ENCODE measurements at places on chromosomes 6 and 20.
A peak's percentile ranks its signal among the peaks of the same experiment; 100 is the strongest.

DNA sequence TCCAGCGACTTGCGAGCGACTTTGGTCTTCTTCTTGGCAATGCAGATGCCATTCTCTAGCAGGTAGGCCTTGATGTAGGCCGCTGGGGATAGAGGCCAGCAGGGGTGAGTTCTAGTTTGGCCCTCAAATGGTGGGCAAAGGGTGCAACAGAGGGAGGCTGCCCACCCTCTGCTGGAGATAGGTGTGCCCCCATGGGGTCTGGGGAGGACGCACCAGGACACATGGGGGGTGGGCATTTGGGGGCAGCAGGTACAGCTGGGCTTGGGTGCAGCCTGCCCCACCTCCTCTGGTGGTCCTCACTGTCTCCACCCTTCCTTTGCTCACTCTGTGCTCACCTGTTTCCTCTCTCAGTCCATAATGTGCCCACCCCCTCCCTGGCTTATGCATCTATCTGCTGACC lies 11.3 kb downstream of the KCNK15 start:
- DNase-seq, result no peak

DNA sequence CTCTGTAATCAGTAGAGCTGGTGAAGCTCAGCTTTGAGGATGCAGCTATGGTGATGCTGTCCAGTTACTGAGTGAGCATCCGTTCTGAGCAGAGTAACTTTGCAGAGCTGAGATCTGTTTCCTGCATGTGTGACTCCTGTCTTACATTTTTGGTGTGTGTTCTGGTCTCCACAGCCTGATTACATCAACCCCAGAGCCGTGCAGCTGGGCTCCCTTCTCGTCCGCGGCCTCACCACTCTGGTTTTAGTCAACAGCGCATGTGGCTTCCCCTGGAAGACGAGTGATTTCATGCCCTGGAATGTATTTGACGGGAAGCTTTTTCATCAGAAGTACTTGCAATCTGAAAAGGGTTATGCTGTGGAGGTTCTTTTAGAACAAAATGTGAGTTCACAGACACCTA lies 81.6 kb downstream of the FAM120B start:
- DNase-seq, result no peak

DNA sequence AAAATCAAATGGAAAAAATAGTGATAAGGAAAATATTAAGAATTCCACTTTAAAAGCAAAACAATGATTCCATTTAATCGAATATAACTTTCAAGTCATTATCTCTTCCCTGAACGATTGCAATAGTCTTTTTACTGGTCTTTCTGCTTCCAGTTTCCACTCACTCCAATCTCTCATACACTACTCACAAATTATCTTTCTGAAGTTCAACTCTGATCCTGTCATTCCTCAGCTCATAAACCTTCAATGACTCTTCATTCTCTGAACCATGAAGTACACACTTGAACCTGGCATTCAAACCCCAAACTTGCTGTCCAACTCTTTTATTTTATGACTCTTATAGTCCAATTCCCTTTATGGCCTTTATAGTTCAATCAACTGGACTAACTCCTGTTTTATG lies 304.1 kb upstream of the TCF21 start:
- no peak for DNase-seq

GRCh38 chr6:1662534-1662933 lies 52.8 kb downstream of the FOXC1 start:
- DNase-seq, result no peak

GRCh38 chr6:159463119-159463829 lies 229.8 kb downstream of the SOD2 start:
- no peak for DNase-seq

GRCh38 chr6:162198925-162199324 lies 528.6 kb downstream of the PRKN start:
- no peak for DNase-seq

DNA sequence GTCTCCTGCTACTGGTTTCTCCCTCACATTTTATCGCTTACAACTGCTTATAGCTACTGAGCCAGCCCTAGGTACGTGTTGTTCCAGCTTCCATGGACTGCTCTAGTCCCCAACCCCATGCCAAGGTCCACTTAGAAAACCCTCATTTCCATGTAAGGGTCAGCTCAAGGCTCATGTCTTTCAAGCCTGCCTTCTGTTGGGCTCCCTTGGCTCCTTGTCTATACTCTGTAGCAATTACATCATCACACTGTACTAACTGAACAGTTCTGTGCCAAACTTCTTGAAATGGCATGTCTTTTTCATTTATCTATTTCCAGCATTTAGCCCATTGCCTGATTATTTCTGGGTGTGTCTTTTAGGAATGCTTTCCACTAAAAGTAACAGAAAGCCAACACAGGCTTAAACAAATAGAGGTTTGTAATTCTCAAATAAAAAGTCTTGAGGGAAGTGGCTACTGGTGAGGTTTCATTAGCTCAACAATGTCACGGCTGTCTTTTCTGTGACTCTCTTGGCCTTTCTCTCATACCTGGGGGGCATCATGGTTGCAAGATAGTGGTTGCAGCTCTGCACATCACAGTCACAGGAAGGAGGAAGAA lies 317.6 kb downstream of the TPBG start:
- DNase-seq, result no peak

GRCh38 chr6:154928325-154928922 lies 66.7 kb upstream of the TIAM2 start:
- peak; percentile 77 for DNase-seq

- no peak for DNase-seq
These were observed 65.7 kb downstream of the SULF2 start for GRCh38 chr20:47719625-47720024.

Data from endothelial cell (in vitro differentiated cells).